ENCODE measurements at places on chromosomes 16 and 17. TPM values are rescaled to one million over a fixed set of nuclear protein-coding genes. Genes with fewer than 3 reads are reported as not detected.
A peak's percentile ranks its signal among the peaks of the same experiment; 100 is the strongest.

RNU2-1 gene
- not detected for polyA plus RNA-seq

DNA sequence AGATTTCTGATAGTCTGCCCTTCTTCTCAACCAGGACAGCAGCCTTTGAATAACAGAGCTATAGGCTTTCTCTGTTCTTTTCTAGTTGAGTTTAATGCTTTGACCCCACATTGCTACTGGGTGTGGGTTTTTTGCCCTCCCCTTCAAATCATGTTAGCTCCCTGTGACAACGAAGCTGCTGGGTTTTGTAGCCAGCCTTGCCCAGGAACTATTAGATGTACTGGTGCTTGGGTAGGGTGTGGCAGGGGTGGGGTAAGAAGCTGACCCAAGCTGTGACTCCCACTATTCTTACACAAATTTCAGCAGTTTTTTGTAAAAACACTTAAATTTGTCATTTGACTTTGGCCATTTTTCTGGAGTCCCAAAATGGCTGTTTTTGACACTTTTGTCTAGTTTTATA, 69.7 kb downstream of the NLK start:
- peaks cover 9% of the 10 kb centered on the region for H3K4me1 ChIP-seq
- H3K36me3 ChIP-seq, result no peaks in the 10 kb centered on the region
- no peak for DNase-seq
- H3K4me3 ChIP-seq, result no peak overlapping the region

- no peaks in the 10 kb centered on the region for H3K27me3 ChIP-seq
- no peak overlapping the region for H3K27ac ChIP-seq
- no peaks in the 10 kb centered on the region for H3K4me1 ChIP-seq
- DNase-seq, result no peak
- H3K36me3 ChIP-seq, result no peaks in the 10 kb centered on the region
- no peak overlapping the region for H3K4me3 ChIP-seq
These were observed 114.3 kb upstream of the KCNJ16 start for GRCh38 chr17:69960755-69961154.

DHRS7C gene
- polyA plus RNA-seq, result not detected

GRCh38 chr16:79437764-79438751, 162.5 kb downstream of the MAF start:
- H3K36me3 ChIP-seq, result no peaks in the 10 kb centered on the region
- H3K27me3 ChIP-seq, result no peaks in the 10 kb centered on the region
- H3K27ac ChIP-seq, result no peak overlapping the region
- H3K4me1 ChIP-seq, result no peaks in the 10 kb centered on the region
- DNase-seq, result peak; percentile 27

DNA sequence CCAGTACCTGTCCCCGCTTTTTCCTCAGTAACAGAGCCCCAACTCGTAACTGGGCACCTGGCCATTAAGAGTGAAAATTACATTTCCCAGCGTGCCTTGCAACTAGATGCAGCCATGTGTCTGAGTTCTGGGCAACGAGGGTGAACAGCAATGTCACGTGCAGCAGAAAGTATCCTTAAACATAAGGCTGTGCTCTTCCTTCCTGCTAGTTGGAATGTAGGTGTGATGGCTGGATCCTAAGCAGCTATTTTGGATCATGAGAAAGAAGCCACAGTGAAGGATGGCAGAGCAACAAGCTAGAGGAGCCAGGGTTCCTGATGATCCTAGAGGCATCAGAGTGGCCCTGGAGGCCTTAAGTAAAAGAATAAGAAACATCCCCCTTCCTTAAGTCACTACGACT, 36.0 kb downstream of the ACTG1 start:
- H3K4me1 ChIP-seq, result peaks cover 6% of the 10 kb centered on the region
- no peaks in the 10 kb centered on the region for H3K36me3 ChIP-seq
- no peaks in the 10 kb centered on the region for H3K27me3 ChIP-seq
- H3K4me3 ChIP-seq, result no peak overlapping the region
- H3K27ac ChIP-seq, result no peak overlapping the region
- no peak for DNase-seq

DNA sequence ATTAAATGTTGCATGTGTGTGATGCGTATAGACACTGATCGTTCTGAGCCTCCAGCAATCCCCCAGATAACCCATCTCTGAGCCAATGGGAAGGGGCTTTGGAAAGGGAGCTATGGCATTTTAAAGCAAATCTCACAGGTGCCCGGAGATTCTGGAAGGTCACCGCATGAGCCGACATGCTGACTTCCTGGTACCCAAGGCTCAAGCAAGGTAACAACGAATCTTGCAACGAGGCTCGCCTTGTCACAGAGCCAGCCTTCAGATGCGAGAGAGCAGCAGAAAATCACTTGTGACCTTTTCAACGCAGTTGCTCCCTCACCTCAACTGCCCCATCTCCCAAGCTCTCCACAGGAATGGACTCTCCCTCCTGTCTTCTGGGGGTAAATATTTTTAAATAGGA, 154.8 kb upstream of the CDH5 start:
- H3K27me3 ChIP-seq, result no peaks in the 10 kb centered on the region
- H3K36me3 ChIP-seq, result no peaks in the 10 kb centered on the region
- H3K27ac ChIP-seq, result no peak overlapping the region

DNA sequence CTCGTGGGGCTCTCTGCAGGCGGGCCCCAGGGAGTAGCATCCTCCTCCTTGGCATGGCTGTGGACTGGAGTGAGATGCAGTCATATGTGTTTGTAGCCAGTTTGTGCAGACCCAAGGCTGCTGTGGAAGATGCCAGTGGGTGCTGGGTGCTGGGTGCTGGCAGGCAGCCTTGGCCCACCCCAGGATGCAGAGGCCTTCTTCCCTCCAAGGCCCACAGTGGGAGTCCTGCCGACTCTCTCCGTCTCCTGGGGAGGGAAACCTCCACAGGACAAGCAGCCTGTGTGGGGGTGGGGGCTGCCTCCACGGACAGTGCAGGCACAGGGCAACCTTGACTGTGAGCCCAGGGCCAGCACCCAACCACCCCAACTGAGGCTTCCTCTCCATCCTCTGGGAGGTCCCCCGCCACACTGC, 13.8 kb upstream of the TMEM92 start:
- no peak overlapping the region for H3K4me3 ChIP-seq
- peaks cover 46% of the 10 kb centered on the region for H3K4me1 ChIP-seq
- no peaks in the 10 kb centered on the region for H3K27me3 ChIP-seq
- DNase-seq, result no peak

DNA sequence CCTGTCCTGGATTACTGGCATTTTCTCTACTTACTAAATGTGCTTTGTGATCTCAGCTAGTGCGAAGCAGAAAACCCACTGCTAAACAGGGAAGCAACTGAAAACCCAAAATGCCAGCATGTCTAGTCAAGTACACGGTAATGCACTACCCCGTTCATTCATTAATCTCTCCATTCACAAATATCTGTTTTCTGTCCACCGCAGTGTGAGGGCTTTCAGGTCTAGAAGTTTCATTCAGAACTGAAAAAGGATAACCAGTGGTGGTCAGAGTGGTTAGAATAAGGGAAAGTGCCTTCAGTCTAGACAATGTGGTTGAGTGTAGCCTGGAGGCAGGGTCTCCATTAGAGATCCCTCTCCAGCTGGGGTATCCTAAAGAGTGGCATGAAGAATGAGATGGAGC, 68.3 kb downstream of the C17orf67 start:
- no peaks in the 10 kb centered on the region for H3K4me1 ChIP-seq
- no peak overlapping the region for H3K27ac ChIP-seq
- no peak for DNase-seq
- no peaks in the 10 kb centered on the region for H3K36me3 ChIP-seq
- H3K4me3 ChIP-seq, result no peak overlapping the region

DNA sequence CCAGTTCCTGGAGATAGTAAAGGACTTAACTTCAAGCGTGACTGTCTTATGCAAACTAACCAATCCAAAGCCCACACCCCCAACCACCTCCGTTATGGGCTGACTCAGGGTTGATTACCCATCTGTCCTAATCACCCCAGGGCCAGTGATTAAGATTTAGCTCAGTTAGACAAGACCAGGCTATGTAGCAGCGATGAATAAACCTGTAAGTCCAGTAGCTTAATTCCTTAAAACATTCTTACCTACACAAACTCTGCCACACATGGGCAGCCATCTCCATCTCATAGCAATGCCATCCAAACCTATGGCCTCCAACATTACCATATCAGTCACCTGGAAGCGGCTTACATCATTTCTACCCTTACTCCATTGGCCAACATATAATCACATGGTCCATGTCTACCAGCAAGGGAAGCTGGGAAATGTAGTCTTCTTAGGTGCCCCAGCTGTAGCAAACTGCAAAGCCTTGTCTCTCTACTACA, 266.7 kb downstream of the SHISA9 start:
- no peaks in the 10 kb centered on the region for H3K27me3 ChIP-seq
- no peak for DNase-seq
- no peak overlapping the region for H3K27ac ChIP-seq
- no peaks in the 10 kb centered on the region for H3K36me3 ChIP-seq
- H3K4me3 ChIP-seq, result no peak overlapping the region
- no peaks in the 10 kb centered on the region for H3K4me1 ChIP-seq

CA7 gene
- polyA plus RNA-seq, result not detected

DNA sequence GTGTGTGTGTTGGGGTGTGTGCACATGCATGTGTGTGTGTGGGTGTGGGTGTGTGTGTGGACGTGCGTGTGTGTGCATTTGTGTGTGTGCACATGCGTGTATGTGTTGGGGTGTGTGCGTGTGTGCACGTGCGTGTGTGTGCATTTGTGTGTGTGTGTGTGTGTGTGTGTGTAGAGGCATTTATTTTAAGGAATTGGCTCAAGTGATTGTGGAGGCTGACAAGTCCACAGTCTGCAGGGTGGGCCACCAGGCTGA, 37.9 kb upstream of the JPH3 start:
- DNase-seq, result no peak
- H3K4me1 ChIP-seq, result no peaks in the 10 kb centered on the region
- H3K27ac ChIP-seq, result no peak overlapping the region
- H3K4me3 ChIP-seq, result no peak overlapping the region
- H3K36me3 ChIP-seq, result no peaks in the 10 kb centered on the region

DNA sequence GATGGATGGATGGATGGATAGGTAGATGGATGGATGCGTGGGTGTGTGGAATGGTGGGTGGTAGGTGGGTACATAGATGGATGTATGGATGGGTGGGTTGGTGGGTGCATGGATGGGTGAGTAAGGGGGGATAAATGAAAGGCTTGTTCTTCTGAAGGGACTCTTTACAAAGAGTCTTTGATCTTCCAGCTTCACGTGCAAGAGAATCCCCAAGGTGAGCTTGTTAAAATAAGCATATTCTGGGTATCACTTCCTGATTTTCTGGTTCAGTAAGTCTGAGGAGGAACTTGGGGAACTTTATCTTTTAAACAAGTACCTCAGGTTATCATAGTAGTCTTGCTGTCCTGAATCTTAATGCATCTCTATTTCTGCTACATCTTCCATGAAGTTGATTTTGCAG, 639.1 kb downstream of the MAF start:
- H3K36me3 ChIP-seq, result no peaks in the 10 kb centered on the region
- H3K4me3 ChIP-seq, result no peak overlapping the region
- H3K4me1 ChIP-seq, result no peaks in the 10 kb centered on the region
- DNase-seq, result no peak
- H3K27me3 ChIP-seq, result no peaks in the 10 kb centered on the region

- DNase-seq, result no peak
- peaks cover 9% of the 10 kb centered on the region for H3K4me1 ChIP-seq
- no peaks in the 10 kb centered on the region for H3K36me3 ChIP-seq
- H3K27me3 ChIP-seq, result peaks cover 2% of the 10 kb centered on the region
- no peak overlapping the region for H3K27ac ChIP-seq
- no peak overlapping the region for H3K4me3 ChIP-seq
These were observed 8.7 kb upstream of the DPEP1 start for GRCh38 chr16:89604764-89605163.

DNA sequence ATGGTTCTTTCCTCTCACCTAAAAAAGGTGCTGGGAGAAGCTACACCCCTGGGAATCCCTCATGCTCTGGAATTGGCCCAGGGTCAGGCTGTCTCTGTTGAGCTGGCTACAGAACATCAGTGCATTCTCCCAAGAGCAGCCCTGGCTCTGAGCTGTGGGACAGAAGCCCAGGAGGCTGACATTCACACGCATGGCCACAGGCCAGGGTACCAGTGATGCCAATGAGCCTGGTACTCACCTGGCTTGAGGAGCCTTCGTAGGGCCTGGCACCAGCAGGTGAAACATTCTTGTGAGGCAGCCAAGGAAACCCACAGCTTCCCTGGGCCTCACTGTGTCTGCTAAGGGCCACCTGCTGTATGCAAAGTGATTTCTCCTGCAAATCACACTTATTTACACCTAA, 121.7 kb upstream of the CCL2 start:
- no peak overlapping the region for H3K27ac ChIP-seq
- no peak overlapping the region for H3K4me3 ChIP-seq
- DNase-seq, result no peak
- H3K36me3 ChIP-seq, result no peaks in the 10 kb centered on the region
- H3K27me3 ChIP-seq, result no peaks in the 10 kb centered on the region
- H3K4me1 ChIP-seq, result no peaks in the 10 kb centered on the region

NAGS gene
- polyA plus RNA-seq, result 3.6 TPM

DNA sequence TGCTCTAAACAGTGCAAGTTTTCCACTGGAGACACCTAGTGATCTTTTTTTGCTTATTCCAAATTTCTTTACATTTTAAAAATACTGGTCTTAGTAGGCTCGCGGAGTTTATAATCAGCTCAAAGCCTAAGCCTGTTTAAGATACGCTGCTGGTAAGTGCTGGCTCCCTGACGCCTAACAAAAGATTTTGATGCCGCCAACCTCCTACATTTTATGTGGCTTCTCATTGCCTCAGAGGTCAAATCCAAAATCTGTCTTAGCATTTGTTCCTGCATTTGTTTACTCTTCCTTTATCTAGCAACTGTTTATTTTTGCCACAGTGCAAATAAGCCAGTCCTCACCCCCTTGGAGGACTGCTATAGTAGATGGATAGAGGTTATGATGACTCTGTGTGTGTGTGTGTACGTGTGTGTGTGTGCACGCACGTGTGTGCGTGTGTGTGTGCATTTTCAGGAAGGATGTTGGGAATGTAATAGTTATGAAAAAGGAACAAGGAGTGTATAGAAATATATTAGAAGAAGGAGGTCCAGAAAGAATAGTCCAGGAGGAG, 24.8 kb downstream of the HS3ST3B1 start:
- no peak for DNase-seq
- no peak overlapping the region for H3K27ac ChIP-seq
- H3K36me3 ChIP-seq, result no peaks in the 10 kb centered on the region
